ENCODE measurements at places on chromosomes 4 and X. TPM values are rescaled to one million over a fixed set of nuclear protein-coding genes. Genes with fewer than 3 reads are reported as not detected.

GRCh38 chr4:118823471-118823870 lies 12.5 kb downstream of the SEC24D start:
- DNase-seq, result no peak

DNA sequence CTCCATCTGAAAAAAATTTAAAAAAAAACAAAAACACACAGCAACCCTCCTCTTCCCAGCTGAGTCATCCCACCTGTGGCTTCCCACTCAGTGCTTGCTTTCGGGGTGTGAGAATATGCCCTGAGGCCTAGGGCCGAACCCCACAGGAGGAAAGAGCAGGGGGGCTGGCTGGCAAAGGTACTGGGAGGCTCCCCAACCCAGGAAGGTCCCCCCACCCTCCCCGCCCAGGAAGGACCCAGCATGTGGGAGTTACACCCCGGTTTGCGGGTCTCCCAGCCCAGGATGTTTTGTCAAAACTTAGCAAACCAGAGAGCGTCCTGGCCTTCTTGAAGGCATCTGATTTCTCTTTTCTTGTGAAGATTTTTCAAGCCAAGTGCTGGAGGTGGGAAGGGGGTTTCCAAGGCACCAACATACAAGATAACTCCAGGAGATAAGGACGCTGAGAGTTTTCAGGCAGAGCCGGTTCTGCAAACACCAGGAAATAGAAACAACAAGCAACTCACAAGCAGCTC lies 25.7 kb upstream of the CSF2RA start:
- DNase-seq, result no peak

GRCh38 chrX:72366178-72366577 lies 60.5 kb upstream of the CITED1 start:
- DNase-seq, result no peak

GRCh38 chr4:95251568-95251967 lies 297.2 kb downstream of the UNC5C start:
- no peak for DNase-seq

DNA sequence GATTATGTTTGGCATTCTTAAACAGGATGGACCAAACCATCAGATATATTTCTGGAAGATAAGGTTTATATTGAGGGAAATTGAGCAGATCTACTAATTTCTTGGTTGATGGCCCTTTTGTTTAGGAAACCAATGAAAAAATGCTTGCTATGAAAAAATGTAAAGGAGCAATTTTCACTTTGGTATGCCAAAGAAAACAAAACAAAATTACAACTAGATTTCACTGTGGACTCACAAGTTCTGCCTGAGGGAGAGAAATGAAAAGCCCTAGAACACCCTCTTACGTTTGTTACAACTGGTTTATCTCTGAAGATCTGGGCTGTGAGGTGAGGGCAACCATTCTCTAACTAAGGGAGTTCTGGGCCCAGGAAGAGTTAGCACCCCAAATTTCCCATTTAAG lies 122.5 kb upstream of the IL15 start:
- DNase-seq, result no peak

DNA sequence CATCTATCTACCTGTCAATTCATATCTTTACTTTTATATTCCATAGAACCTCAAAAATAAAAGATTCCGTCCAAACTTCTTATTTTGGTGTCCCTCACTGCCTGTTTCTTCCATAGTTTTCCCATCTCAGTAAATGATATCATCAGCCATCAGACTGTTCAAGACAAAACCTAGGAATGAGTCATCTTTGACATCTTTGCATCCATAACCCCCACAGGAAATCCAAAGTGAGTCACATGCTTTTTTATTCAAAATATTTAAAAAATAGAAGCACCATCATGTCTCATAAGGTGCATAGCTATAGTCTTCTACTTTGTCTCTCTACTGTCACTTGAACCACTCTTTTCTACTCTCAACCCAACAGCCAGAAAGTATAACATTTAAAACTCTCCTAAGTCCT lies 29.9 kb upstream of the CXXC4 start:
- peak; percentile 34 for DNase-seq

GRCh38 chrX:17743913-17744312 lies 6.6 kb downstream of the SCML1 start:
- no peak for DNase-seq

DNA sequence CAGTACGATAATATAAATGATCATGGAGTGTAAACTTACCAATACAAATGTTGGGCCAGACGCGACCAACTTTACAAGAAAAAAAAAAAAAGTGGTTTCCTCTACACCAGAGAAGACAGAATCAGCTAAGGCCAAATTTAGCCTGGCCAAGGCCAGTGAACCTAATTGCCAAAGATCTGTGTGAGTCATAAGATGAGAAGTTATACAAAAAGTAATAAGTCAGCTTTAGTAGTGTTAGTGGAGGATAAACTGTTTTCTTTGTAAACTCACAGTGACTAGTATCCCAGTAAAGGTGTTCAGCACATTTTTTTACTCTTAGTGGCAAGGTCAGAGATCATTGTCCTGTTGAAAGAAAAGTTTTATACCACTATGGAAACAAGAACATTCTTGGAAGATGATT lies 531.4 kb upstream of the TECRL start:
- DNase-seq, result no peak

GRCh38 chr4:82362565-82362964 lies 11.2 kb downstream of the HNRNPD start:
- no peak for DNase-seq

DNA sequence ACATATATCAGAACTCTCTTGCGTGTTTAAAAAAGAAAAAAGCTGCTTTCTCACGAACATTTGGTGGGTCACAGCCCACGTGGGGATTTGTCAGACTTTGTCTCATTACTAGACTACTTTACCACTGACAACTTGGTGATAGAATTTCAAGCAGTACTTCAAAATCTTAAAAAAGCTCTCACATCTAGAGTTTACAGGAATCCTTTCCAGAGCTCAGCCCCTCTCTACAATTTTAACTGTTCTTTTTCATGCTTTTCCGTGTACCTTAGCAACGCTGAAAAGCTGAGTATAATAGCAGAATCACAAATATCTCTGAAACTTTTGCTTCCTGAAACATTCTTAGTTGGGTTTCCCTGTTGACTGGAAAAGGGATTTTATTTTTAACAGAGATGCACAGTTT lies 50.2 kb downstream of the SMAD1 start:
- no peak for DNase-seq

GRCh38 chr4:186724058-186724863 lies 605 bp upstream of the FAT1 start:
- peak; percentile 79 for DNase-seq

- DNase-seq, result no peak
Measured at GRCh38 chr4:159697322-159698283, 594.7 kb downstream of the RAPGEF2 start.

DNA sequence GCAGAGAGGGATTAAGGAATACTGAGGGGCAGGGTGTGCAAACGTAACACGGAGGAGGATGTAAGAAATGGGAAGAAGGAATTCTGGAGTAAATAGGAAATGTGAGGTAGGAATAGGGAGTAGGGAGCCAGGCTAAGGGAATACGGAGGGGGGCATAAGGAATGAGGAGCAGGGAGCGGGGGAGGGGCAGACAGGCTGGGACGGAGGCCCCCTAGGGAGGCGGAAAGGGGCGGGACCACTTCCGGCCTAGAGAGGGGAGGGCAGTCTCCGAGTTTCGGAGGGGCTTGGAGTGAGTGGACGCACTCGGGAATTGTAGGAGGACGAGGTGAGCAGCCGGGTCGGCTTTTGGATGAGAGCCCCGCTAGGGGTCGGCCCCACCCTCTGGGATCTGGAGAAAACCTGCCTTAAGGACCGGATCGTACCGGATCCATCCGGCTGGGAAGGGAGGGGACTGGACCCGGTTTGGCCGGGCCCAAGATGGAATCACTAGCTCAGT lies 612 bp downstream of the MAGED2 start:
- DNase-seq, result no peak

GRCh38 chr4:154626793-154627484 lies 14.5 kb upstream of the FGG start:
- DNase-seq, result peak; percentile 43

DNA sequence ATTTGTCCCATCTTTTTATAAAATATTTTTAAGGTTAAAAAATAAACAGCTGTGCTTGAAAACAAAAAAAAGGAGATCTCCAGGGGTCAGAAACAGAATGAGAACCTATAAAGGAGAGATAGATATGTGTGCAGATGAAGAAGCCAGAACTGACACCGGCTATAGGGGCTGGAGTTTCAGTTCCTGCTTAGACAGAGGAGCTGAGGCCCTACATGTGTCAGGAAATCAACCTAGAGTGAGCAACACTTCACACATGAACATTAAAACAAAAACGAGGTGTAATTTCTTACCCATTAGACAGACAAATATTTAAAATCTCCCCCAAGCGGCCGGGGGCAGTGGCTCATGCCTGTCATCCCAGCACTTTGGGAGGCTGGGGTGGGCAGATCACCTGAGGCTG lies 17.8 kb upstream of the HUWE1 start:
- DNase-seq, result no peak

DNA sequence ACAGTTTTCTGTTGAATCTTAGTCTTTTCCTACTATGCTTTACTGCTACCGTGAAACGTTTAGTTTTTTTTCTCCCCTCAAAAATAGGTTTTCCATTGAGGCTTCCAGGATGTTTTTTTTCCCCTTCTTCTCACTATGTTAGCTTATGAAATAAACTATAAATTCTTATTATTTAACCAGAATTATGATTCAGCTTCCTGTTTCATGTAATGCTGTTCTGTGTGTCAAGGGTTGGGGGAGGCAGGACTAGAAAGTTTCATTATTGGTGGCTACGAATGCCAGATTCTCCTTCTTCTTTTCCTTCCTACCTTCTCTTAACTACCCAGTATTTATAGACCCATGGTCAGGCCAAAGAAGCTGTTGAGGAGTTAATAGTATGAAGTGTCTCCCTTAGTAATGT lies 11.8 kb downstream of the CLCN5 start:
- peak; percentile 23 for DNase-seq

DNA sequence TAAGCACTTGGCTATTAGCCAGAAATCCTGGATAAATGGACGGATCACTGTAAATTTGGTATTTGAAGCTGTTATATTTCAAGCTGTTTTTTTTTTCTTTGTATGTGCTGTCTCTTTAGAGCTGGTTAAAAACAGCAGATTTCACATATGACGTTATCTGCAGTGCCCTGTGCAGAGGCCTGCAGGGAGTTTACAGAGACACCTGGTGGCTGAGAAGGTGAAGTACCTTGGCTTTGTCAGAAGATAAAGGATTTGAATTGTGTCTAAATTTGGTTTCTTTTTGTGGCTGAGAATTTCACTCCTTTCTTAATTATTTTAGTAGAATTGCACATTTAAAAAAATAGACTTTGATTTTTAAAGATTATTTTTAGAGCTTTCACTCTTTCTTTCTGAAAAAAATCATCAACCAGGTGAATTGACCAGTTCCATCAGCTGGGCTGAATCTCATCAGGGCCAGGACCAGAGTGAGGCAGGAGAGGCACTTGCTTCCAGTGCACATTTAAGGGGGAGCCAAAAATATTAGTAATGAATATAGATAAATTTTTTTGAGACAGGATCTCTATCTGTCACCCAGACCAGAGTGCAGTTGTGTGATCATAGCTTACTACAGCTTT lies 9.6 kb upstream of the CHRNA9 start:
- peak; percentile 71 for DNase-seq

DNA sequence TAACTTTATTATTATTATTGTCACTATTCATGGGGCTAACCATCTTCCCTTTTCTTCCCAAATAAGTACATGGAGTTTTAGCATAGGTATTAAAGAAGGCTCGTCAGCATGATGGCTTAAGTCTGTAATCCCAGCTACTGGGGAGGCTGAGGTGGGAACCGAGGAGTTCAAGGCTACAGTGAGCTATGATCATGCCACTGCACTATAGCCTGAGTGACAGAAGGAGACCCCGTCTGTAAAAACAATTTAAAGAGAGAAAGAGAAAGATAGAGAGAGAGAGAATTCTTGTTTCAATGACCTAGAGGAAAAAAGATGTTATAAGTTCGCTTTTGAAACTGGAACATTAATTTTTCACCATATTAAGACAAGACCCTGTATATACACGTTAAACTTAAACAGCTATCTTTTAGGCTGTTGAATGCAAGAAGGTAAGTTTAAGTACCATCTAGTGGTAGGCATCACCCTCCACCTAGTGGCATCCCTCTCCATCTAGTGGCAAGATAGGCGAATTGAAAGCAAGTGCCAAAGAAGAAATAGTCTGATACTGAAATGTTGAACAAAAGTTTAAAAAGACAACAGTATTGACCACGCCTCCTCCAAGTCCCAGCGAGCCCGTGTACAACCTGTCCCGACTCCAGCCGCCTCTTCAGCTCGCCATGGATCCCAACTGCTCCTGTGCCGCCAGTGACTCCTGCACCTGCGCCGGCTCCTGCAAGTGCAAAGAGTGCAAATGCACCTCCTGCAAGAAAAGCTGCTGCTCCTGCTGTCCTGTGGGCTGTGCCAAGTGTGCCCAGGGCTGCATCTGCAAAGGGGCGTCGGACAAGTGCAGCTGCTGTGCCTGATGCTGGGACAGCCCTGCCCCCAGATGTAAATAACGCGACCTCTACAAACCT lies 26.0 kb upstream of the YTHDC1 start:
- peak; percentile 54 for DNase-seq

DNA sequence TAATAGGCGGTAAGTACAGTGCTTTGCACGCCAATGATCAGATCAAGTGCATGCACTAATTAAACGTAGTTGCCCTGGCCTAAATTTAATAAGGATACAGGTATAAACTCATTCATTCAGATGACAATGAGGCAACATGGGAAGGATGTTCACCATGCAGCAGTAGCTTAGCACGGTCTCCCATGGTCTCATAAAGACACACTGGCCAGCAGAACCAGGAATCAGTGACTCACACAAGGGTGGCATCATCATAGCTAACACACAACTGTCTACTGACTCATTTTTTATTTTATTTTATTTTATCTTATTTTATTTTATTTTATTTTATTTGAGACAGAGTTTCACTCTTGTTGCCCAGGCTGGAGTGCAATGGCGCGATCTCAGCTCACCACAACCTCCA lies 42.7 kb downstream of the TMEM156 start:
- peak; percentile 22 for DNase-seq

DNA sequence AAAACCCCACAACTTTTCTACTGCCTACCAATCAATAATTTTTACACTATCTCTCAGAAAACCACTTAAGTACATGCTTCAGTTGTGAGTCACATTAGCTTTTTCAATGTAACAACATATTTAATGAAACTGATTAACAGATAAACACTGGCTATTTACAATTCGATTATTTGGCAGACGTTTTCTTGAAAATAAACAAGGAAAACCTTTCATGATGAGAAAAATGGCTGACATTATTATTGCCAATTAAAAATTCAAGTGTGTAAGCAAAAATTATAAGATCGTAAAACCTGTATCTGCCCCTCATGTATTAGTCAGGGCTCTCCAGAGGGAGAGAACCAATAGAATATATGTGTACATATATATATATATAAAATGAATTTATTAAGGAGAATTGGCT lies 1555.5 kb upstream of the IGFBP7 start:
- no peak for DNase-seq

DNA sequence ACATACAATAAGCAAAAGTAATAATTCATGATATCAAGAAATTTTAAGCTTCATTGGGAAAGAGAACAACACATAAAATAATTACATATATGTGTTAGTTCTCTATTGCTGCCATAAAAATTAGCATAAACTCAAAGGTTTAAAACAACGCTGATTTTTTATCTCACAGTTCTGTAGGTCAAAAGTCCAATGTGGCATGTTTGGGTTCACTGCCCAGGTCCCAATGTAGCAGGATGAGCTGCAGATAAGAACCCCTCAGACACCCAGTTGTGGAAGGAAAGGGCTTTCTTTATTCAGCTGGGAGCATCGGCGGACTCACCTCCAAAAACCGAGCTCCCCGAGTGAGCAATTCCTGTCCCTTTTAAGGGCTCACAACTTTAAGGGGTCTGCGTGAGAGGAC lies 13.1 kb upstream of the MAGEB16 start:
- DNase-seq, result no peak

The MAPK10 gene
- 8.0 TPM for total RNA-seq

The GYPE gene
- total RNA-seq, result 1.3 TPM

The USP26 gene
- total RNA-seq, result not detected

The TNIP3 gene
- total RNA-seq, result 0.50 TPM

The HERC6 gene
- total RNA-seq, result 12.9 TPM

The SCD5 gene
- total RNA-seq, result 10.5 TPM
